ENCODE measurements at places on chromosomes 12 and 14. TPM values are rescaled to one million over a fixed set of nuclear protein-coding genes. Genes with fewer than 3 reads are reported as not detected.

Gene TPH2
- total RNA-seq, result under 0.01 TPM

Gene PDZRN4
- not detected for total RNA-seq

Gene PROX2
- not detected for total RNA-seq

DNA sequence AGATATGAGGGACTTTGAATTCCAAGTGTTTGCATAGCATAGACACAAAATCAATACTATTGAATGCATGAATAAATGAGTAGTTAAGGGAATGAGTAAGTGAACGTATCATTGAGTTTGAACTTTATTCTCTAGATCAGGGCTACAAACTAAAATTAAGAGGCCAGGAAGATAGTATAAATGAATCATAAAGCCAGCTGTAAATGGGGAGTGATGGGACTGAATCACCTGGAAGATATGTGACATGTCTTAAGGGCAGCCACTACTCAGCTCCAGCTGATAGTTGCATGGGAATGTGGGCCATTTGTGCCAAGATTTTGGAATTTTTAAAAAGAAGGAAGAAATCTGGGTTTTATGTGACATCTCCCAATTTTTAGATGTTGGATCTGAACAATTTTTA lies 229.9 kb downstream of the AKAP6 start:
- no peak for DNase-seq

GRCh38 chr12:110750784-110751461 lies 8.2 kb upstream of the PPP1CC start:
- DNase-seq, result peak; percentile 74
